ENCODE measurements at places on chromosomes 4 and X.

DNA sequence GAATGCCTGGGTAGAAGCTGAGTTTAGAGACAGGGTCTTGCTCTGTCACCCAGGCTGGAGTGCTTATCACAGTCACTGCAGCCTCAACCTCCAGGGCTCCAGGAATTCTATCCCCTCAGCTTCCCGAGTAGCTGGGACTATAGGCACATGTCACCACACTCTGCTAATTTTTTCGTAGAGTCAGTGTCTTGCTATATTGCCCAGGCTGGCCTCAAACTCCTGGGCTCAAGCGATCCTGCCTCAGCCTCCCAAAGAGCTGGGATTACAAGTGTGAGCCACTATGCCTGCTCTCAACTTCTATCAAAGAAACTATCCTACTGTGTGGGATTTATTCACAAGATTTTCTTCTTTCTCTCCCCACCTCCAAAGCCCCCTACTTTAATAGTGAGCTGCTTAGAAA is 15.7 kb downstream of the MAPK10 start:
- no peak for DNase-seq

GRCh38 chr4:11824566-11824965 is 395.9 kb upstream of the HS3ST1 start:
- DNase-seq: no peak

- DNase-seq: no peak
Observed at GRCh38 chrX:64205441-64205734, at the start of gene AMER1. Gene AMER1 (minus strand): TSS chrX:64205708. CDS start chrX:64193286, 12,422 bp downstream.

DNA sequence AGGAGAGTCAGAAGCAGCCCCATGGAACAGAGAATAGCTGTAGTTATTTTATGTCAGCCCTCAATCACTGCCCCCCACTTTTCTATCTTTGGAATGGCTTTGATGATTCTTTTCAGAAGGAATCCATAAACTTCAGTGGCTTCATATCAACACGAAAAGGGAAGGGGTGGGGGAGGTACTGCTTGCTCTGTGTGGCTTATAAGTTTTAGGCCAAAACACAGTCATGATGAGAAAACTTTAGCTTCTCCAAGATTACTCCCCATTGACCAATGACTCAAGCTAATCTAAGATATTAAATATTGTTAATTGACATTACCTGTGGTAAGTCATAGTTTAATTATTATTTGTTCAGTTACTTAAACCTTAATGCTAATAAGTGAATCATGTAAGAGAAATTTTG is 669.6 kb upstream of the FAM241A start:
- no peak for DNase-seq

- DNase-seq: no peak
Observed at GRCh38 chr4:13659341-13660070, 32.0 kb upstream of the BOD1L1 start.

GRCh38 chrX:110008011-110008635 is 5.2 kb downstream of the TMEM164 start:
- DNase-seq: no peak

GRCh38 chrX:843306-843705 is 212.7 kb downstream of the SHOX start:
- DNase-seq: no peak

DNA sequence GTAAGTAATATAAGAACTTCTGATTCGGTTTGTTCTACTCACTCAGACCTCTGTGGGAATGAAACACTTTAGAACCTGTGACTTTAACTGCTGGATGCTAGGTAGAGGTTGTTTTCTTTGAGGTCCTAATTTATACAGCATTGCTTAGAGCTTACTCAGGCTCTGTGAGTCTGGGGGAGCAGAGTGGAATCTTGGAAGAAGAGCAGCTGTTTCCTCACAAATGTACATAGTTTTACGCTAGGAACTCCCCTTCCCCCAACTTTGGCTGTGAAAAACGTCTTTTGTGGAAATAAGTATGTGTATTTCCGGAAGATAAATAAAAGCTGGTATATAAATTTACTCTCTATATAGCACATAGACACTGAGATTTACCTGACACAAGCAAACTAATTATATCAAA is 141.4 kb downstream of the NAA11 start:
- no peak for DNase-seq

DNA sequence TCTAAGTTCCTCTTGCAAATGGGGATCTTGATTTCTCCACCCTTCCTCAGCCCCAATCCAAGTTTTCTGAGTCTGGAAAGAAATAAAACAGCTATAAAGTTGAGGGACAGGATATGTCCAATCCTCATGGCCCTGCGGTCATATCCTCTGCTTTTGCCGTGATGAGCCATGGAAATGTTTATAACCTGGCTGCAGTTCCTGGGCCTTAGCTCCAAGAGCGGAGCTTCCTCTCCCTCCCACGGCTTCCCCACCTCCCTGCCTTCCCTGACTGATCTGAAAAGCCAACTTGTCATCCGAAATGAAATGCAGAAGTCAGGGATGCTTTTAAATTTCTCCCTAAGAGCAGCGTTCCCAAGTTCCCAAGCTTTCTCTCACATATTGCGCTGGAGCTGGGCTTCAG is 221.5 kb upstream of the SFRP2 start:
- DNase-seq: no peak

- no peak for DNase-seq
Observed at GRCh38 chrX:137425273-137425902, 140.5 kb upstream of the ZIC3 start.

GRCh38 chr4:92381616-92382015 is 77.8 kb downstream of the GRID2 start:
- DNase-seq: no peak

DNA sequence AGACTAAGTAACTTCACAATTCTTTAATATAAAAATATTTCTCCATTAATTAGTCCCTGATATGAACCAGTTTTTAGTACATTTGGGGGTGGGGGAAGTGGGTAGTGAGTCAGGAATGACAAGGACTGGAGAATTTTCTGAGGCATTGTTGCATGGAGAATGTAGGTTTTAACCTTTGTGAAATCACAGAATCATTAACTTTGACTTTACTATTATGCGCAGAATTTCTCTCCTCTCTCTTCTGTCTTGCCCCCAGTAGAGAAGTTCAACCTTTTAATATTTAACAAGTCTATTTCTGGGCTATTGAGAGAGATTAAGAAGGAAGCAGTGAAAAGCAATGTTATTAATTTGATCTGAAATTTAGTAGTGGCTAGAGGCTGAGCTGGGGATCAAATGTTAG is 597.0 kb downstream of the PCDH18 start:
- DNase-seq: no peak

DNA sequence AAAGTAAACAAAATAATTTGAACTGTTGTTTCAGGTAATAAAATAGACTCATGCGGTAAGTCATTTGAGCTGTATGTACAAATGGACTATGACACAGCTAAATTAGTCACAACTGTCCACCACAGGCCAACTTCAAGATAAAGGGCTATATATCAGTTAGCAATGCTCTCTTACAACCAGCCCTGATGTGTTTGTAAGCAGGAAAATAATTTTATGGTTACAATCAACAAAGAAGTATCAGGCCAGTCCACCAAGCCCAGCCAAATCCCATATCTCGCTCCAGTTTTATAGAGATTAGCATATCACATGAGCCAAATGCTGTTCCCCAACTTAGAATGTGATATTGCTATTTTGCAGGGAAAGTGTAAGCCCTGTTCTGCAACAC is 511 bp upstream of the DUSP21 start:
- DNase-seq: no peak

GRCh38 chr4:54497947-54498346 is 159.8 kb upstream of the KIT start:
- no peak for DNase-seq

DNA sequence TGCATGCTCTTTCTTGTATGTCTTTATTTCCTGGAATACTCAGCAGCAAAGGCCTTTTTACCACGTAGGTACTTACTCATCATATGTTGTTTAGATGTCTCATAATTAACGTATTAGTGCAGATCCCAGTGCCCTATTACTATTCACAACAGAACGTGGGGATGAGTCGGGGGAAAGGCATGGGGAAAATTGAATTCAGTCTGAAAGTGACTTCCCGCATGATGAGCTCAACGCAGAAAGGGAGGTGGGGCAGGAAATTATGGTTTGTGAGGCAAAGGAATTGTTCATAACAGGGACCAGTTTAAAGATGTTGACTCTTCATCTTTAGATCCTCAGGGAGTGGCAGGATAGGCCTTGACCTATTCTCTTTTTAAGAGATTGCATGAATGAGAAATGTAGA is 2.0 kb upstream of the TMPRSS11D start:
- DNase-seq: no peak

DNA sequence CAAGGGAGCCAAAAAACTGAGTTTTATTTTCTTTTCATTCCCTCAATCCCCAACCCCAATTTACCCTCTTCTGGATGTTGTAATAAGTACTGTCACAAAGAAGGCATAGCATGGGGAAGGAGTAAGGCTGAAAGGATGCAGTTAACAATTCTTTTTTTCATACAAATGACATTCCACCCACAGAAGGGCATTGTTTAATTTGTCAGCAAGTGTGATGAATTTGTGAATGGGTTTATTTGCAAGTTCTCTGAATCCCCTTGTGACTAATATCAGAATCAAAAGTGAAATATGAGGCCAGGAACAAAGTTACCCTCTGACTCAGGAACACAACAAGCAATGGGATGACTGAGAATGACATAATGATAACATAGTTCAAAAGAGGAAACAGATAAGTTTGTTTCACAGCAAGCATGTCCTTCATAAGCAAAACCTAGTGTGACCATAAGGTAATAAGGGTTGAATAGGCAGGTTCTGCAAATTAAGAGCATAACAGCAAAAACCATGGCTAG is 2.1 kb downstream of the GEMIN8 start:
- no peak for DNase-seq

- no peak for DNase-seq
Observed at GRCh38 chrX:142096253-142096652, 108.8 kb downstream of the MAGEC2 start.

GRCh38 chr4:30950737-30951136 is 230.6 kb downstream of the PCDH7 start:
- DNase-seq: no peak

GRCh38 chr4:102606846-102607450 is 105.8 kb downstream of the NFKB1 start:
- DNase-seq: no peak

GRCh38 chrX:12890467-12890866 is 16.0 kb upstream of the TLR8 start:
- DNase-seq: no peak

DNA sequence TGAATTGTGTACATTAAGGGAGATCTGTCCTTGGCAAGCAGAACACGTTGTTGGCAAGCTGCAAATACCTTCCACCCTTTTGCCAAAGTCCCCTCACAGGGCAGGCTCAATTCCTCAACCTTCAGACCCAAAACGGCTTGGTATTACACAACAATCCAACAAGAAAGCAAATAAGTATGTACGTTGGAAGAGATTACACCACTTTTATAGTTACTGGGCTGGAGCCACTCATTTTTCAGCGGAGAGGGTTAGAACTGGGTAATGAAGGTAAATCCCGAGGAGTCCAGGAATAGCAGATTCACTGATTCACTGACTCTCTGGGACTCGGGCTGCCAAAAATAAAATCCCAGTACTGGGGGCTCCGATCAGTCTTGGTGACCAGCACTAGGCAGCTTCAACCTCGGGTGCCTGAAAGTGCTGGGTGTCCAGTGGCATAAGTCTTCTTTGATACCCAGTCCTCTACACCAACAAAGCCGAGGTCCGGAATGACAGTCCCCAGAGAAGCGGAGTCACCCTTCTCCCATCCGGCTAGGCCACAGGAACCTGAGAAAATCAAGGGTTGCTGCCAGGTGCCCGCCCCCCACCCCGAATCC is 587 bp downstream of the TIMM8A start:
- DNase-seq: no peak

DNA sequence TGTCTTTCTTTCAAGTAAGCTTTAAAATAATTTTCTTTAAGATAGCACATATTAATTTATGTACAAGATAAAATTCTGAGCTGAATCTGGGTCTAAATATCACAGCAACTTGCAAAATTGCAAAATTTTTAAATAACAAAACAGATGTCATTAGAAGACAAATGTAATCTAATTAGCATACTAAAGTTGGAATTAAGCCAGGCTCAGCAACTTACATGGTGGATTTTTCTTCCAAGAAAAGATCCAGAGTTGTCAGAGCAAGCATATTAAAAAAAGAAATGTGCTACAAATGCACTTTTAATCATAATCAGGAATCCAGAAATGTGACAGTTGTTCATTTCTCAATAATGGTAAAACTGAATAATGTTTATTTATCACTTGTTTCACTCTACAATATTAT is 906.9 kb upstream of the INTU start:
- no peak for DNase-seq

GRCh38 chr4:15868111-15868510 is 70.4 kb downstream of the FGFBP1 start:
- DNase-seq: no peak

- DNase-seq: no peak
Observed at GRCh38 chrX:26918631-26919030, 544.5 kb downstream of the PPP4R3C start.

GRCh38 chr4:42609051-42609450 is 47.9 kb downstream of the ATP8A1 start:
- DNase-seq: no peak

DNA sequence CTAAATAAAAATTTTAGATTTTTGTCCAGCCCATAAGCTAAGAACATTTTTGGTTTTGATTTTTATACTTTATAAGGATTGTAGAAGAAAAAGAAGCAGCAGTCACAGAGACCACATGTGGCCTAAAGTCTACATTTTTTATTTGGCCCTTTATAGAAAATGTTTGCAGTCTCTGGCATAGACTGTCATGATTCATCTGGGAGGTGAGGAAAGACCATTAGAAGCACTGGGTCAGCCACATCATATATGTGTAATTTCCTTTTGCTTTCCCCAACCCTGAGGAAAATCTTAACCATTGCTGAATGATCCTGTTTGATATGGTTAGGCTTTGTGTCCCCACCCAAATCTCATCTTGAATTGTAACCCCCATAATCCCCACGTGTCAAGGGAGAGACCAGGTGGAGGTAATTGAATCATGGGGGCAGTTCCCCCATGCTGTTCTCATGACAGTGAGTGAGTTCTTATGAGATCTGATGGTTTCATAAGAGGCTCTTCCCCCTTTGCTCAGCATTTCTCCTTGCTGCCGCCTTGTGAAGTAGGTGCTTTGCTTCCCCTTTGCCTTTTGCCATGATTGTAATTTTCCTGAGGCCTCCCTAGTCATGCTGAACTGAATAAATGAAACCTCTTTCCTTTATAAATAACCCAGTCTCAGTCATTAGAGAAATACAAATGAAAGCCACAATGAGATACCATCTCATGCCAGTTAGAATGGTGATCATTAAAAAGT is 12.1 kb upstream of the COPS4 start:
- no peak for DNase-seq

DNA sequence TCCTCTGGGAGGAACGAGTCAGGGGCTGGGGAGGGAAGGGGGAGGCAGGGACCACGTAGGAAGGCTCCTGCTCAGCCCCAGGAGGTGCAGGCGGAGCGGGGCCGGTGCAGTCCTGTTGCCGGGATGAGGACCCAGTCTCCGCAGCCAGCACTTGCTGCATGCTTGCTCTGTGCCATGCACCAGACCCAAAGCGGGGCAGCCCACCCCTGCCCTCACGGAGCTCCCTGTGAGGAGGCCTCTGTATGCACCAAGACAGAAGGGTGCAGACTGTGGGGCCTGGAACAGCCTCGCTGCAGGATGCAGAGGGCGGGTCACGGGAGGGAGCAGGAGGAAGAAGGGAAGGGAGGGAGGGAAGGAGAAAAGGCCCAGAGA is 61.9 kb downstream of the ABLIM2 start:
- no peak for DNase-seq

- no peak for DNase-seq
Observed at GRCh38 chr4:124873361-124874171, 161.0 kb upstream of the ANKRD50 start.

- no peak for DNase-seq
Observed at GRCh38 chr4:123651066-123651465, 254.5 kb downstream of the SPRY1 start.

GRCh38 chrX:114611018-114611619 is 27.2 kb downstream of the HTR2C start:
- DNase-seq: peak; percentile 4
